AG08396 (cell line): ENCODE measurements at places on chromosomes 7 and 10.

DNA sequence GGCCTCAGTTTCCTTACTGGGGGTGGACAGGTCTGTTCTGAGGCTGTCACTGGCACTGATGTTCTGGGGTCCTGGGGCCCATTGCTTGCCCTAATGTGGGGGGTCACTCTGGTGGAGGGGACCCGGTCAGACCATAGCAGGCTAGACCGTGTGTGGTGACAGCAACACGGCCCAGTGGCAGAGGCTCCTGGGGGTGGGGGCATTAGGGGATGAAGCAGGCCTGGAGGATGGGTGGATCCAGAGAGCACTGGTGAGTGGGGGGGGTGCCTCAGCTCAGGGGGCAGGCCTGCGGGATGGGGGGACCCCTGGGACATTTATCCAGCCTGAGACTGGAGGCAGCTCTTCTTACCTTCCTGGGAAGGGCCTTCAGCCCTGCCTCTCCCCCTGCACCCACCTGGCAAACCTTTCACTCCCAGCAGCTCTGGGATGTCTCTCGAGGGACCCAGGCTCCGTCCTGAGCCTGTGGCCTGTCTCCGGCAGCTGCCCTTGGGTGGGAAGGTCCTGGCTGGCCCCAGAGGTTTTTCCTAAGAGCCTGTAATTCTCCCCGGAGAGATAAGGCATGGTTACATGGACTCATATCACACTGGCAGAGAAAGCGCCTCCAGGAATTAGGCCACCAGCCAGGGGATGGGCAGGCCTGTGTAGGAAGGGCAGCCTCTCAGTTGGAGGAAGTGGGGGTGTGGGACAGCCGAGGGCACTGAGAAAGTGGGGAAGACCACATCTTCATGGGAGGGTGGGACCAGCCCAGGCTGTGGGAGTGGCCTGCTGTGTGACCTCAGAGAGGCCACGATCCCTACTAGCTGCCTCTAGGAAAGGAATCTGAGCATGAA, 147.7 kb downstream of the UBE2H start:
- peak; percentile 1 for DNase-seq

GRCh38 chr7:977326-978048, 2.1 kb upstream of the COX19 start:
- no peak for DNase-seq

- DNase-seq = no peak
Measured at GRCh38 chr7:92133133-92133736, 1.0 kb downstream of the CYP51A1 start.

- DNase-seq = no peak
Measured at GRCh38 chr10:8696746-8697145, 642.3 kb downstream of the GATA3 start.

DNA sequence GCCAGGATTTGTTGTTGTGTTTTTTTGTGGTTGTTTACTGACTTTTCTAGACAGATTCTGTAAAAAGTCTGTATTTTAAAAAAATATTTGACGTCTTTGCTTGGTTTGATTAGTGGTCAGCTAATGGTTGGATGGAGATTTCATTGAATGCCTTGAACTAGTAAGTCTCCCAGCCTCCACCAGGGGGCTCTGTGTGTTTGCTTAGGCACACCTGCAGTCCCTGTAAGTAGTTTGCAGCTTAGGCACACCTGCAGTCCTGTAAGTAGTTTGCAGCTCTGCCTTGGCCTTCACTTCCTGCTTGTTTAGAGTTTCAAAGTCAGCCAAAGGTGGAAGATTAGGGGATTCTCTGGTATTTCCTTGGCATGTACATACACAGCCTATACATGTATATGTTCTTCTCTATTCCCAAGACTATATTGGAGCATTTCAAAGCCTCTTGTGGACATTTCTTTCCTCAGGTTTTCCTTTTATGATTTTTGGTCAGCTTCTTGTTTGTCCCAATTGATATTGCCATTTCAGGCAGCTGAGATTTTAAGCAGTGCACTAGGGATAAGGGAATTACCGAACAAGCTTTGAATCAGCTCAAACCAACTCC, 101.6 kb downstream of the CCSER2 start:
- peak; percentile 21 for DNase-seq
